ENCODE measurements at places on chromosomes 6 and 20. TPM values are rescaled to one million over a fixed set of nuclear protein-coding genes. Genes with fewer than 3 reads are reported as not detected.

- no peak for DNase-seq
These were observed 43.3 kb upstream of the MRPS10 start for GRCh38 chr6:42260972-42261371.

- no peak for DNase-seq
These were observed 303.7 kb downstream of the ESR1 start for GRCh38 chr6:152110886-152111820.

DNA sequence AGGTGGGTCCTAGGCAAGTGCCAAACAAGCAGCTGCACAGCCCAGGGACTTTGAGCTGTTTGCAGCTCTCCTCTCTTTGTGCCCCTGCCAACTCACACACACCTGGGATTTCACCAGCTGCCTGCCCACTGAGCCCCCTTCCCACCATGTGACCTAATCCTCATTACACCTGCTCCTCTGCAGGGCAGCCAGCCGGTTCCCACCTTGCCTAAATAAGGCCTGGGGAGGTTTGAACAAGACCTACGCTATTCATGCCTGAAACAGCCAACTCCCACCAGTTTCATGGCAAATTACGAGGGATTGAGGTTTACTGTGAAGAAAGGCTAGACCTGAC lies 92.6 kb upstream of the SOX4 start:
- DNase-seq = no peak

DNA sequence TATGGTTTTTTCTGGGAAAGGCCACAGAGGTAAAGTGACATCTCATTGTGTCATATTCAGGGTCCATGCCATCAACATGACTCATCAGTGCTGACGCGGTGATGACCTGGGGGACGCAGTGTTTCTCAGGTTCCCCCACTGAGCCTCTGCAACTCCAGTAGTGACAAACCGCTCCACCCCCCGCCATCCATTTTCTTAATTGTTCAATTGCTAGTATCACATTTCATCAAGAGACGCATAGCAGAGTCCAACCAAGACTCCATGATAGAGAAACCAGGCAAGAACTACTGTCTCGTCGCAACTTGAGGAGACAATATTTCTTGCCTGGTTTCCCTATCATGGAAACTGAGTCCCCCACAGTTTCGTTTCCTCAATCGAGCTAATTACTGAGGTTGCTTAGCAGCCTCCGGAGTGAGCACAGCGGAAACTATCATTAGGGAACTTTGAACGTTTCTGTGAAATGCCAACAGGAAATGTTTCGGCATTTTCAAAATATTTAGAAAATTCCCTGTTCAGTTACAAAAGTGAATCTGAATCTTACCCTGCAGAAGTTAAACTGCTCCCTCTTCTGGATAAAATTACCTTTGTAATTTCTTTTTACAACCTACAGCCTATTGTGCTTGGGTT lies 12.2 kb upstream of the SERPINB1 start:
- DNase-seq = peak; percentile 77

DNA sequence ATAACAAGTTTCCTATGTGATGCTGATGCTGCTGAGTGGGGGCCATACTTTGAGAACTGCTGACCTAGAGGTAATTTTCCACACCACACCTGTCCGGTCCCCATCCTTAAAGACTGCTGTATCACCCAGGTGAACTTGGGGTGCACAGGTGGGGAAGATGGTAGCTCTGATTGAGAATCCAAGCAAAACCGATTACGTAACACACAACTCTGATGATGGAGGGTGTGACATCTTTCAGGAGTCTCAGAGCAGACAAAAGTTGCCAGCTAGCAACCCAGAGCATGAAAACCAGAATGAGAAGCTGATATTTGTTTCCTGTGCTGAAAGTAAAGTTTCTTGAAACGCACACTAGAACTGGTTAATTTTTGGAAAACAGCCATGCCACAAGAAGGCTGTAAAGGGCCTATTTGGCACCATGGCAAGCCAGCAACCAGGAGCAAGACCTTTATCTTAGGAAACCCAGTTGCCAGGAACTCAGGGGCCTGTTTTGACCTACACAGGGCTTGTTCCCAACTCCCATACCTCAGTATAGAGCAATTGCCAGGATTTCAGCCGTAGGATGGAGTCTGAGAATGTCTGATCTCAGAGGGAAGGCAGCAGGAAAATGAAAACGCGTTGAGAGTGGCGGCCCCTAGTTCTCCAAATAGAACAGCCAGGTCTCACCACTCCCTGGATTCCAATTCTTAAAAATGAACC lies 21.6 kb upstream of the TBC1D7 start:
- DNase-seq = no peak

TAGAP gene
- 0.78 TPM for polyA plus RNA-seq

COL19A1 gene
- 4.0 TPM for polyA plus RNA-seq

Data from left kidney (tissue), 8 donors.